ENCODE measurements at places on chromosomes 3 and 15.

DNA sequence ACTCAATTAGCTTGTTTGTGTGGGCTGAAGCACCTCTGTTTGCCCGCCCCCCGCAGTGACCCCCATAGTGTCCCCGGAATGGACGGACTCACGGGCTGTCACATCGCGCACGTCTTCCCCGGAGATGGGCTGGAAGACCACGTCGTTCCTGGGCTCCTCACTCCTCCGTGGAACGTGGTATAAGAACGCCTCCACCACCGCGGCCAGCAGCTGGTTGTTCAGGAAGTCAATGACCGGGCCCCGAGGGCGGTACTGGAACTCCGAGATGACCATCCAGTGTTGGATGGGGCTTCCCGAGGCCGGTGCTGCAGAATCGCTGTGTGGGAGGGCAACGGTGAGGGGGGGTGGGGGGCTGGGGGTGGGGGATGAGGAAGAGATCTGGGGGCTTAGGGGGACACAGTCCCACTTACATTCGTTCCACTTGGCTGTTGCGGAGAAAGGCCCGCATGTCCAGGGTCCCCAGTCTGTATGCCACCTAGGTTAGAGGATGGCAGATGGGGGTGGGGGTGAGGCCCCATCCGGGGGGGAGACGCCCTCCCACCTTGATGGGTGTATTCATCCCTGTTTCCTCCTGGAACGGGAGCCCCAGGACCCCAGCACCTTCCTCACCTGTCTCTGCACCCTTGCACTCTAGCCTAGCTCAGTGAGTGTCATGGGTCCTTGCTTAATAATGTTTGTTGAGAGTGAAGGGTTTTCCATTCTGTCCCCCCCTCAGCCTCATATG is 30.2 kb downstream of the MUC20 start:
- no peak for DNase-seq

DNA sequence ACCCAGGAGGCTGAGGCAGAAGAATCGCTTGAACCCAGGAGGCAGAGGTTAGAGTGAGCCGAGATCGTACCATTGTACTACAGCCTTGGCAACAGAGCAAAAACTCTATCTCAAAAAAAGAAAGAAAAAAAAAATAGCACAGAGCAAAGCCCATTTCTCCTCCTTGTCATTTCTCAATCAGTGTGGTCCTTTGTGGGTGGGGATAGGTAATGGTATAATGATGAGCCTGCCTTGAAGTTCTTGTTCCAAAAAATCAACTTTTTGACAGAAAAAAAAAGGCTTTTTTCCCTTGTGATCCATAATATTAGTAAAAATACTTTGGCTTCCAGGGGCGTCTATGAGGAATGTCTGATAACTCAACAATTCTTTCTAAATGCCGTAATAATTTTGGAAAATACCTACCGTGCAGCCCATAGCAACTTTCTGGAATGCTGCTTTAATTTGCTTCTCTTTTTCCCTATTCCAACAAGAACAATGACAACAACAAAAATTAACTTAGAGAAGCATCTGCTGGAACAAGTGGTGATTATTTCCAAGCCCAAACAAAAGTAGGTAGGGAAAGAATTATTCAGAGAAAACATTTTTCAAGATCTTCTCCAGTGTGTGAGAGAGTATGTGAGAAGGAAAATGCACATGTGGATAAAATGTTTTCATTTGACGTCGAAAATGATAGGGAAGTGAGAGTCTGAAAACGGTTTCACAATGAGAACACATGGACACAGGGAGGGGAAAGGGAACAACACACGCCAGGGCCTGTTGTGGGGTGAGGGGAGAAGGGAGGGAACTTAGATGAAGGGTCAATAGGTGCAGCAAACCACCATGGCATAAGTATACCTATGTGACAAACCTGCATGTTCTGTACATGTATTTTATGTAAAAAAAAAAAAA is 337.8 kb downstream of the RBMS3 start:
- DNase-seq = no peak

DNA sequence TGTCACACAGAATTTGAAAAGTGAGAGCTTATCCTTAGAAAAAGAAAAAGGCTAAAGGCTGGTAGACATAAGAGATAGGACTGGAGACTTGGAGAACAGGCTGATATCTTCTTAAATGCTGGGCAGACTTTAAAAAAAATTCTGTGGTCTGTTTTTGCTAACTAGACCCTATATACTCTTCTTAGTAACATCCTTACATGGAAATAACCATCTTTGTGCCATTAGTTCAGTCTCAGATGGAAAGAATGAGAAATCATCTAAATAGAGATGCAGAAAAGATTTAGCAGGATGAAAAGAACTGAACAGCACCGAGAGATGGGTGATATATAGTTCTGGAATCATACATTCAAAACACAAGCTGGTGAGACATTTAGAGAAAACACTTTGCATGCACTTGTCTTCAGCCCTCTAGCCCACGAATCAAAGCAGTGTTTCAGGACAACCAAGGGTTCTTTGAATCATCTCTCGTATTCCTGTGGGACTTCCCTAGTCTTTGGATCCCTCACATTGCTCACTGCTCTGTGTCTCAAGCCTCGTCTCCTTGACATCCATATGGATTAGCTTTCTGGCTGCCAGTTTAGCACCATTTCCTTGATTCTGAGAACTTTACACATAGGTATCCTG is 93.0 kb upstream of the LYSMD4 start:
- no peak for DNase-seq

- no peak for DNase-seq
Observed at GRCh38 chr15:57309856-57310760, 66.2 kb upstream of the CGNL1 start.

DNA sequence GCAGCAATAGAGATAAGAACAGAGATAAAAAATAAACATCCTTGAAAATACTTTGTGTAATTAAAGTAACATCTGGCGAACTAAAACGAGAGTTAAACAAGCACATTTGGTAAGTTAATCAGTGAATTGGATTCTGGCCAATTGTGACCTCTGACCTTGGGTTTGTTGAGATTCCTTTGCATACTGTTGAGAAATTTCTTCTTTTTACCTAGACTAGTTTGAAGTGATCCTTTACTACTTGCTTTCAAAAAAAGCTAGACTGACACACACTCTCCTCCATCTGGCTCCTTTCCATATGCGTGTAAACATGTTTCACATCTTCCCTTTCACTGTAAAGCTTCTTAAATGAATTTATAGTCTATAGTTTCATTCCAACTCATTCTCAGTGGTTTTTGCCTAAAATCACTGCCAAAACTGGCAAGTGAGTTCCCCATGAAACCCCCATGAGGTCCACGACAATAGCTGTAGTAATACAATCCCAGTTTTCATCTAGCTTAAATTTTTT is 17.3 kb upstream of the GBE1 start:
- no peak for DNase-seq

DNA sequence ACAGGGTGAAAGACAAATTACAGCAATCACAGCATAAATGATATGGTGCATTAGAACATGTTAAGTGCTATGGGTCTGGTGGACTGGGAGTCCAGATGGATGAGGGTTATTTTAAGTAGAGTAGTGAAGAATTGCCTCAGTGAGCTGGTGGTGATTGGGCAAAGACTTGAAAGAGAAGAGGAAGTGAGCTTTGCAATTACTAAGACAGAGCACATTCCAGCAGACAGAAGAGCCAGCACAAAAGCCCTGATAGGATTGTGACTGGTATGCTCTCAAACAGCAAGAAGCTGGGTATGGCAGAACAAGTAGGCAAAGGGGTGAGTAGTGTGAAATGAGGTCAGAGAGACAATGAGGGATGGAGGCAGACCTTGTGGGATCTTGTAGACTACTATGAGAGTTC is 2.1 kb upstream of the ACKR4 start:
- DNase-seq = no peak

DNA sequence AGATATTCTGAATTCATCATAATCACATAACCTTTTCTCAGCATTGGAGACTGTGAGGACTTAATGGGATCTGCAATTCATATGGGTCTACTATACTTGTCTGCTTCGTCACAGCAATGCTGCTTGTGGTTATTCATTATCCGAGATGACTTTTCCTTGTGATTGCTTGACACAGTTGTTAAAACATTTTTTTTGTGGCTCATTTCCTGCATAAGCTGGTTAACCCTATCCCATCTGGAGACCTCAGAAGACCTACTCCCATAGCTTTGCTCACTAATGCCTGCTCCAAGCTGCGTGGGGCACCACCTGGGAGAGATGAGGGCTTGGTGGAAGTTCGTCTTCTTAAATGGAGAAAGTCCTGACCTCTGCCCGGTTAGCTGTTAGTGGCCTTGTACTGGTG is 360.8 kb downstream of the CHST2 start:
- DNase-seq = no peak

DNA sequence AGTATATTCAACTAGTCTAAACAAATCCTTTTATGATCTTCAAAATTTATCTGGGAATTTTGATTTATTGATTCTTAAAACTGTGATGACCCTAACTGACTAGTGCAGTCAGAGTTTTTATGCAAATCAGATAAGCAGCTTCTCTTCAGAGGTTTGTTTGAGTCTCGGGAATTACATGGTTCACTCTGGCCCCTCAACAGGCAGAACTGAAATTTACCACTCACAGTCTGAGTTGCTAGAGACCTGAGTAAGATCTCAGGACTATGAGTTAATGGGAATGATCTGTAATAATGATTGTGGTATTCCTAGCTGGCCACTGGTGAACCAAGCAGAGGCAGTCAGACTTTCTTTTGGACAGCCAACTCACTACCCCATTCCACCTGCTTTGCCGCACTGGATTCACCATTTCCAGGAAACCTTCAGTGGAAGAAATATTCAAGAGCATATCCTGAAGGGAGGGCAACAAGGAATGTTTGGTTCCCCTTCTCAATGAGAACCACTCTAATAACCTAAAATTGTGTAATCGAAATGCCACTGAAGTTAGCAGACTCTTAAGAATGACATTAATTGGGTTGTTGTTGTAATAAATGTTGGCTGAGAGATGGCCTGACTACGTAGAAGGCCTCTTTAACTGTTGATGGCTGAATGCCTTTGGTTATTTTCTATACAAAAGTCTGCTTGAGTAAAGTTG is 11.5 kb upstream of the DNAJC13 start:
- DNase-seq = no peak

GRCh38 chr3:10723991-10724390 is 92.0 kb upstream of the SLC6A11 start:
- DNase-seq = no peak

GRCh38 chr15:100918690-100919480 is at the start of gene LRRK1:
TSS of gene LRRK1 (plus strand) at chr15:100919357. CDS start at chr15:100924633, 5,276 bp downstream.
- peak; percentile 34 for DNase-seq

- DNase-seq = no peak
Observed at GRCh38 chr15:35885870-35886269, 339.9 kb upstream of the DPH6 start.

DNA sequence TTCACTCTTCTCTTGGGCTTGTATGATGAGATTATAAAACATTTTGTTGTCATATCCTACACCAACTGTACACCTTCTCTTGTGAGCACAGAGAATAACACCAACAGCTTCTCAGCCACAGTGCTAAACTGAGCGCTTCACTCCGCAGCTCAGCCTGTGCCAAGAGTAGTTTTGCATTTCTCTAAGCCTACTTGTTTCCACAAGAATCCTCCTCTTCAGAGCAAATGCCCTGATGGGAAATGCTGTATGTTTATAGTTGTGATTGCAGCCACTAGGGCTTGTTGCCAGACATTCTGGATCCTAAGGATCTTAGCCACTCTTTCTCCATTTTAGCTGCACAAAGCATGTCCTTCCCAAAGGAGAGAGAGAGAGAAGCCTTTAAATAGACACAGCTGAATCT is 138.8 kb upstream of the PLXND1 start:
- DNase-seq = no peak

DNA sequence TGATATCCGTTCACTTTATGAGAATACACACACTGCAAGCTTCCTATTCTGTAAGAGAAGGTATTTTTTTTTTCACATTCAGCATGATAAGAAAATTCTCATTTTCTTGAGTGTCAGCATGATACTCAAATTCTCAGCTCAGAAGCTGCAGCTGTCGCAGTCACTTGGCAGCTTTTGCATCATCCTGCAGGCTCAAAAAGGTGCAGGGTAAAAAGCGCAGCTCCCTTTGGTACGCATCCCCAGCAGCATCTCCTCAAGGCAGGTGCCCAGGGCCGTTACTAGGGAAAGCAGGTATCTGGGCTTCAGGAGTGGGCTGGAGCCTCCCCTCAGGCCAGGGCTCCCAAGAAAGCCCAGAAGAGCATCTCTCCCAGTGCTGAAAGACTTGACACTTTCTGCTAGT is 22.3 kb downstream of the LNP1 start:
- DNase-seq = no peak

All from glutamatergic neuron (in vitro differentiated cells).